Activated CD4-positive, alpha-beta T cell treated with anti-CD3 and anti-CD28 coated beads, Interleukin-2, amount 10 ng/mL, durations not matched to agents 7 days and 5 days (primary cell): ENCODE measurements at places on chromosomes 4 and X.

DNA sequence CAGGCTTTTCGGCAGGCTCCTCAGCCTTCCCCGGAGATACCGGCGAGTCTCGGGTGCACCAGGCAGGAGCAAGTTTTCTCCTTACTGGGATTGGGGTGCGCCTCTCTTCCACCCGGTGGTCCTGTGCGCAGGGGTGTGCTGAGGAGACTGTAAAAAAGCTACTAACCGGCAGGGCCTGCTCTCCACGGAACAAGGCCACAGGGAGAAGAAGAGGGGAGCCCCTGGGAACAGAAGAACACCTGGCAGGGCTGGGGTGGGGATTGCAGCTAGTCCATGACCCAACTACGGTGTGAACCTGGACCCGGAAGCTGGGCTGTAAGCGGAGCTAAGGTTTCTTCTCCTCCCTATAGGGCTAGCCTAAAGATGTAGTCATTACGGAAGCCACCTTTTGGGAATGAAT is 17.7 kb upstream of the ZIC3 start:
- DNase-seq, result no peak

DNA sequence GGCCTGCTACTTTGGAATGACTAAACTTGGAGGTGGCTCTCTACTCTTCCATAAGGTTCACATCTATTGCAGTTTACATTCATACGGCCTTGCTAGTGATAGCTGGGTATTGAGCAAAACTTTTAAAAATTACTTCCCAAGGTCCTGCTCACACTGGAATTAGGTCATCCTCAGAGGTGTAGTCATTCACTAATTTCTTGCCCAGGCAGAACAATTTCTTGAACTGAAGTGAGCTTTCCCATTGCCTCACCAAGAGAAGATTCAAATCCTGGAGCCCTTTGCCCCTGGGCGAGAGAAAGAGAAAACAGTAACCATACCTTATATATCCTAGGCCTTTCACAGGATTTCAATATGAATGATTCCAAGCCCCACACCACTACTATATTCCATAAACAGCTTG is 109.2 kb downstream of the GUCY2F start:
- no peak for DNase-seq

DNA sequence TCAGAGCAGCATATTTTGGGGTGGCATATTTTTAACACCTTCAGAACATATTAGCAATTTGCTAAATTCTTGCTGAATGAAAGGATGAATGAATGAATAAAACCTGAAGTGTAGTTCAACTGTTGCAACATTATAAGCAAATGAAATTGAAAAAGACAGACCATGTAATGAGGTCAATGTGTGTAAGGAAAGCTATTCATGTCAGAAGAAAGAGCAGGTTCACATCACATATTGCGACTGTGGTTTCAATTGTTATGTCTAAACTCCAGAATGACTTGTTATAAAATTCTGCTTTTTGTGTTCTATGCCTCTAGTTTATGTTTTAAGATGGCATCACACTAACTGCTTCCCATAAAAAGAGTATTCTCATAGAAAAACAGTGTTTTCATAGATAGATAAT is 32.9 kb upstream of the DSPP start:
- DNase-seq, result no peak

GRCh38 chr4:166391501-166391900 is 518.5 kb downstream of the TLL1 start:
- no peak for DNase-seq

- no peak for DNase-seq
Measured at GRCh38 chrX:10900585-10901289, 210.4 kb upstream of the HCCS start.

GRCh38 chrX:42714981-42715700 is 62.8 kb downstream of the PPP1R2C start:
- peak; percentile 34 for DNase-seq

- no peak for DNase-seq
Measured at GRCh38 chr4:150990250-150990649, 24.8 kb downstream of the LRBA start.

DNA sequence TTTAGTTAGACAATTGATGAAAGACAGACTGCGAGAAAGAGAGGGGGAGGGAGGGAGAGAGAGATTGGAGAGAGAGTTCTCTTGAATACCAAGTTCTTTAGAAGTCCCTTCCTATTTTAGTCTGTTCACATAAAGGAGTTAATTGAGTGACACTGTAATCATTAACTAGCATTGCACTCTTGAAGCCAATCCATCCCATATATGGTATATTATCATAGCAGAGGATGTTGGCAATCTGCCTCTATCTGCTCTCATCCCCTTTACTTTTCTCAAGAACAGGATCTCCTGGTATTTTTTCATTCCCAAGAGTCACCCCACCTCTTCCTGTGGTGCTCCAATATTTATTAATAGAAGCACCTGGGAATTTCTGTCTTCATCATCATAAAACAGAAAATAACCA is 959.6 kb upstream of the NDST4 start:
- no peak for DNase-seq
